Kidney epithelial cell (primary cell): ENCODE measurements at places on chromosomes 2 and 18. TPM values are rescaled to one million over a fixed set of nuclear protein-coding genes. Genes with fewer than 3 reads are reported as not detected.

The SKOR2 gene
- total RNA-seq = not detected in 2 replicates

The HOXD4 gene
- total RNA-seq = 5.4 and 13.8 TPM in 2 replicates

The DCDC2C gene
- not detected in 2 replicates for total RNA-seq

The COBLL1 gene
- 57.2 and 60.8 TPM in 2 replicates for total RNA-seq

The C2orf81 gene
- total RNA-seq = 3.0 and 4.3 TPM in 2 replicates

The AGXT gene
- 0.25 TPM in 1 of 2 replicates, not detected in the other for total RNA-seq
